ENCODE measurements at places on chromosomes 11 and 22.

- DNase-seq = no peak
These were observed 15.4 kb downstream of the ARHGEF17 start for GRCh38 chr11:73323464-73323863.

GRCh38 chr11:43984519-43985385, 42.3 kb downstream of the C11orf96 start:
- DNase-seq = no peak

DNA sequence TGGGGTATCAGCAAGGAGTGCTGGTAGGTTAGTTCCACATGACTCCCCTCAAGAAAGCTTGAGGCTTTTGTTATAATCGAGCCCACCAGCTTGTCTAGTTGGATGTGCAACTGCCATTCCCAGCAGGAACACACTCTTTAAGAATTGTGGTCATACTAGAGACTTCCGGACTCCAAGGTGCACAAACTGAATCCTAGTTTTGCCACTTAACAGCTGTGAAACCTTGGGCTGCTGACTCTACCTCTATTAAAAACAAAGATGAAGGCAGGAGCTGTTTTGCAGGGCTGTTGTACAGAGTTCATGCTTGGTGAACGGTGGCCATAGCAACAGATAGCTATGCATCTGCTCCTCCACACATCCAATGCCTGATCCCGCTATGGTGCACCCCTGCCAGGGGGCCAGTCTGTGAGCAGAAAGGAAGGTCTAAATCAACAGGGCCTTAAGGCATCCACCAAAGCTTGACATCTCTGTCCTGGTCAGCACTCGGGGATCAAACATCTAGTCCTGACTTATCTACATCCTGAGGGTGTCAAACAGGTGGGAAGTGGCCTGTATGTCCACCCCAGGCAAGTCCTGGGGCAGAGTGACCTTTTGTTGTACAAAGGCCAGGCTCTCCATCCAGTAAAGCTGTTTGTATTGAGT, 36.4 kb downstream of the DKK3 start:
- no peak for DNase-seq

DNA sequence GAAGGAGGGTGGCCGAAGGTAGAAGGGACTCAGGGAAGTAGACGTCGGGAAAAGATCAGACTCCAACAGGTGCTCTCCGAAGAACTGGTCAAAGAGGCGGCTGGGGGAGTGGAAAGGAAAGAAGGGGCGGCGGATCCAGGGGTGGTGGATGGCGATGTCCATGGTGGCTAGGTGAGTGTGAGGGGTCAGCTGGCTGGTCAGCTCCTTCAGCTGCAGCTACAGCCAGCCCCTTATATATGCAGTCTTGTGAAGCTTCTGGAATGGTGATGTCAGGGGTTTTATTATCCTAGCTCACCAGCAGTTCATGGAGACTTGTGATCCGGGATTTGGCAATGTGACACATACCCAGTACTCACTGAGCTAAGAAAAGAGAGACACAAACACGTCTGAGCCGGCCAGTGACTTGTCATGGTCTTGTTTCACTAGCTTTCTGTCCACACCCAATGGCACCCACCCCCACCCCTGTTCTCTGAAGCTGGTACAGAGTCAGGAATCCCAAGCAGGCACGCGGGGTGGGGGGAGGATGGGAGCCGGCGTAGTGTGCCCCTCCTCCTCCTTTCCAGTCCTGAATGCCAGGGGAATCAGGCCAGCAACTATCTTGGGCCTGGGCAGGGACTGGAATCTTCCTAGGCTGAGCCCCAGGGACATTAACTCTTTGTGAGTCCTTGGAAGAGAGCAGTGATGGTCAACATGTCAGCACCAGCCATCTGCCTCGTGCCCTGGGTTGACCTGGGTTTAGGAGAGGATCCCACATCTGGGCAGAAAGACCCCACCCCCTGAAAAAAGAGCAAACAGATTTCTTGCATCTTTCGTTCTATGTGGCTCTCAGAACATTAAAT, at the start of gene CRYAB:
CRYAB (minus strand) TSS at position 208 of the 839 bp plus-strand sequence; CDS start at position 162, 46 bp downstream.
- DNase-seq = no peak

GRCh38 chr22:35560366-35560765, 19.7 kb downstream of the RASD2 start:
- no peak for DNase-seq

GRCh38 chr22:28669387-28669786, 10.3 kb downstream of the TTC28 start:
- no peak for DNase-seq

GRCh38 chr11:67605231-67606011, 1.3 kb upstream of the NDUFV1 start:
- DNase-seq = no peak

DNA sequence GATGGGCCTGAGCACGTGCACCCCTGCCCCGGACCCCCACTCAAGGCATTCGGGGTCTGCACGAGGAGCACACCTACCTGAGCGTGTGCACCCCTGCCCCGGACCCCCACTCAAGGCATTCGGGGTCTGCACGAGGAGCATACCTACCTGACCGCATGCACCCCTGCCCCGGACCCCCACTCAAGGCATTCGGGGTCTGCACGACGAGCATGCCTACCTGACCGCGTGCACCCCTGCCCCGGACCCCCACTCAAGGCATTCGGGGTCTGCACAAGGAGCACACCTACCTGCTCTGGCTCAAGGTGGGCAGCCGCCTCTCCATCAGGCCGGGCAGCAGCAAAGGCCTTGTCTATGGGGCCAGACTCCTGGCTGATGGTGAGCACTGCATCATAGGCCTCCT, 48.7 kb upstream of the LRRC32 start:
- DNase-seq = no peak

DNA sequence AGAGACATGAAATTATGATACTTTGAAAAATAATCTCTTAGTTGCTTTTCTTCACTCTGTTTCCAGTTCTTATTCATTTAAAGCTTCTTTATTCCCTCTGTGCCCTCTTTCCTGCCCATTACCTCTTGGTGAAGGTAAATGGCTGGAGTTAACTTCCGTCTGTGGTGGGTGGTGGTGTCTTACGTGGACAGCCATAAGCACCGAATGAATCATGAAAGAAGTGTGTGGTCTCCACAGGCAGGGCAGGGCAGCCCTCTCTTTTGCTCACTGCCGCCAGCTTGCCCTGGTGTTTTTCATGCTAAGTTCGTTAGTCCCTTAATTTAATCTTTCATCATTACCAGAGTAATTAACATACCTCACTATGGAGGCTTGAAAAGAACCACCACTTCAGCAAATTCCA, 98.7 kb upstream of the SORL1-AS1 start:
- no peak for DNase-seq

DNA sequence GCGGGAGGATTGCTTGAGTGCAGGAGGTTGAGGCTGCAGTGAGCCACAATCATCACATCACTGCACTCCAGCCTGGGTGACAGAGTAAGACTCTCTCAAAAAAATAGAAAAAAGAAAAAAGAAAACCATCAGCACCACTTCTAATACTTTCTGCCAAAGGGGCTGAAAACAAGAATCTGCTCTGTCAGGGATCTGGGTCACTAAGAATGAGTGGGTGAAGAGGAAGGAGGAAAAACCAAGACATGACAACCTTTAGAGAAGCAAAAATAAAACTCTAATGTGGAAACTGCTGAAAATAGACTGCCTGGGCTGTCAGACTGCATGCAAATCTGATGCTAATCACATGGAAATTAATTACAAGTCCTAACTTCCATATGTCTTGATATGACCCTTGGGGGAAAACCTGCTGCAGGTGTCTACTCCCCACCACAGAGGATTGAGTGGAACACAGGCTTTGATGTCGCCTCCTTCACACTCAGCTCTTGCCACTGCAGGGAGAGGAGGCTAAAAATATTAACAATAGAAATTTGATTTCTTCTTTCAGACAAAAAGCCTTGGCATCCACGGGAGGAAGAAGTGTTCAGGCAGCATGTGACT, 62.5 kb upstream of the CRTAM start:
- DNase-seq = no peak

DNA sequence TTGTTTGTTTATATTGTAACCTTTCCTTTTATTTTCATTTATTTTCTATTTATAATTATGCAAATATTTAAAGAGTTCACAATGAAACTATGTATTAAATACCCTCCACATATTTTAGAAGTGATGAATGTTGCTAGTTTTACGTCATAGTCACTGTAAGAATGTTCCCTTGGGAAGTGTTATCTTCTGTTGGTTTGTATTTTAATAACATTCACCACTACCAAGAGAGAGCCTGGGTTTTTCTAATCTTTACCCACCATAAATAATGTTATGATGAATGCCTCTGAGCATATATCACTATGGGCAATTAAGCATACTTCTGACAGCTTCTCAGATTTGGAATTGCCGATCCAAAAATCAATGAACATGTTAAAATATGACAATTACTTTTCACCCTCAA, 80.7 kb downstream of the GGT1 start:
- no peak for DNase-seq

- DNase-seq = no peak
These were observed 14.4 kb downstream of the EMID1 start for GRCh38 chr22:29219881-29220670.

- no peak for DNase-seq
These were observed 16.0 kb downstream of the TBX1 start for GRCh38 chr22:19776433-19777031.

GRCh38 chr11:43574949-43575912, 105.3 kb upstream of the HSD17B12 start:
- DNase-seq = no peak

- no peak for DNase-seq
These were observed 32.4 kb upstream of the NAV2 start for GRCh38 chr11:19679952-19680828.
